ENCODE measurements at places on chromosomes 7 and 10. TPM values are rescaled to one million over a fixed set of nuclear protein-coding genes. Genes with fewer than 3 reads are reported as not detected.

The TMEM270 gene
- total RNA-seq = not detected

The GDF2 gene
- not detected for total RNA-seq

The GARS1 gene
- 194 TPM for total RNA-seq

The TMEM196 gene
- not detected for total RNA-seq

The ACBD7 gene
- 7.5 TPM for total RNA-seq

The CYP2C8 gene
- total RNA-seq = not detected

The ELFN1 gene
- total RNA-seq = not detected

The ADCY1 gene
- not detected for total RNA-seq

The HOGA1 gene
- total RNA-seq = 70.8 TPM

The CLIP2 gene
- 20.5 TPM for total RNA-seq

The MICALL2 gene
- total RNA-seq = 13.5 TPM

The NT5C3A gene
- 36.6 TPM for total RNA-seq

The CACNB2 gene
- not detected for total RNA-seq

The CCDC7 gene
- 21.7 TPM for total RNA-seq

The TRPV5 gene
- not detected for total RNA-seq

The RBP3 gene
- not detected for total RNA-seq

The EEPD1 gene
- 73.6 TPM for total RNA-seq

The HOXA4 gene
- 10.3 TPM for total RNA-seq

The OGDHL gene
- total RNA-seq = 13.9 TPM

The PRTFDC1 gene
- total RNA-seq = 9.8 TPM

The CFAP46 gene
- total RNA-seq = not detected

The CARD11 gene
- 9.7 TPM for total RNA-seq

The ADRA2A gene
- not detected for total RNA-seq

The PLEKHS1 gene
- total RNA-seq = not detected

The LBX1 gene
- not detected for total RNA-seq

The FZD1 gene
- 5.2 TPM for total RNA-seq

The CLEC2L gene
- total RNA-seq = not detected

The CD36 gene
- total RNA-seq = not detected

The MSMB gene
- total RNA-seq = not detected

The VWA2 gene
- not detected for total RNA-seq

The ZNF735 gene
- not detected for total RNA-seq

The NEUROG3 gene
- not detected for total RNA-seq

The HMX3 gene
- not detected for total RNA-seq

The AKR1C8 gene
- total RNA-seq = not detected

The ZC3HAV1L gene
- 14.2 TPM for total RNA-seq

The C7orf57 gene
- total RNA-seq = 0.26 TPM

The EMX2 gene
- total RNA-seq = 3.2 TPM

Data from Caki2 (cell line).